Lung (tissue), 17 donors: ENCODE measurements at places on chromosomes 4 and X. TPM values are rescaled to one million over a fixed set of nuclear protein-coding genes. Genes with fewer than 3 reads are reported as not detected.
A peak's percentile ranks its signal among the peaks of the same experiment; 100 is the strongest.

- DNase-seq = no peak
- no peak overlapping the region for H3K4me3 ChIP-seq
- H3K27me3 ChIP-seq = no peaks in the 10 kb centered on the region
Observed at GRCh38 chr4:84362896-84363655, 136.0 kb downstream of the NKX6-1 start.

The SRPX gene
- total RNA-seq = 47.6 TPM

GRCh38 chr4:32192363-32192762 lies 1472.2 kb downstream of the PCDH7 start:
- no peak overlapping the region for H3K27ac ChIP-seq
- H3K4me1 ChIP-seq = no peaks in the 10 kb centered on the region
- no peaks in the 10 kb centered on the region for H3K27me3 ChIP-seq
- no peak for DNase-seq

DNA sequence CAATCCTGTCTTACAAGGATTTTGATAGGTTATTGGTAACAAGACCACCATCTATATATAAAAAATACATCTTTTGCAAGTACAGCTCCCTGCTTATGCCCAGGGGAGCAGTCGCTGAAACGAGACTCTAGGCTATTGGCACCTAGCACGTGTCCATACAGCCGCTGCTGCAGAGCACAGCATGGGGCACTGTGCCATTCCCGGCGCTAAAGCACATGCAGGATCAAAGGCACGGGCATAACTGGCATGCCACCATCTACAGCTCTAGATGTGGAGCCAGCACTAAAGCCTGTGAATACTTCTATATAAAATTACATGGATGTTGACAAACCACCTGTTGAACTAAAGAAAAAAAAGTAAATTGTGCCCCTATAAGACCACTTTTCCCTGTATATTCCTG lies 144.8 kb downstream of the COL25A1 start:
- no peak for DNase-seq
- H3K27ac ChIP-seq = no peak overlapping the region
- no peaks in the 10 kb centered on the region for H3K36me3 ChIP-seq
- H3K4me3 ChIP-seq = no peak overlapping the region

The MSX1 gene
- 4.0 TPM for total RNA-seq

DNA sequence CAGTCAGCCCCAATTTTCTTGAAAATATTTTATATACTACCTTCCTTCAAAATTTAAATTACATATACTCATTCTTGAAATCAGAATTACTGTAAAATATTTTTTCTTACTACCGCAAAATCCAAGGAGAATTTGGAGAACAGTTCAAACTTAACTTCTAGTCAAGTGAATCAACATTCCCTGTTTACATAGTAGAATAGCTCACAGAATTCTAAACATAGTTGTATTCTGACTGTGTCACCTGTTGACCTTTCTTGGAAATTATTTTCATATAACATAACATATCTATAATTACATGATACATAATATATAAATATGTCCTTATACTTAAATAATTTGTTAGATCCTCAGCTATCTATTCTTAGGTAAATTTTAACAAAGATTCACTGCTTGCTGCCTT lies 31.0 kb upstream of the FGF5 start:
- no peak overlapping the region for H3K27ac ChIP-seq
- no peak overlapping the region for H3K4me3 ChIP-seq
- no peak for DNase-seq
- no peaks in the 10 kb centered on the region for H3K36me3 ChIP-seq

GRCh38 chrX:19535476-19535875 lies 20.2 kb upstream of the MAP3K15 start:
- no peaks in the 10 kb centered on the region for H3K36me3 ChIP-seq
- H3K27me3 ChIP-seq = peaks cover 10% of the 10 kb centered on the region
- no peak overlapping the region for H3K4me3 ChIP-seq
- peak; percentile 62 for DNase-seq
- H3K27ac ChIP-seq = no peak overlapping the region

The SERTM2 gene
- not detected for total RNA-seq

DNA sequence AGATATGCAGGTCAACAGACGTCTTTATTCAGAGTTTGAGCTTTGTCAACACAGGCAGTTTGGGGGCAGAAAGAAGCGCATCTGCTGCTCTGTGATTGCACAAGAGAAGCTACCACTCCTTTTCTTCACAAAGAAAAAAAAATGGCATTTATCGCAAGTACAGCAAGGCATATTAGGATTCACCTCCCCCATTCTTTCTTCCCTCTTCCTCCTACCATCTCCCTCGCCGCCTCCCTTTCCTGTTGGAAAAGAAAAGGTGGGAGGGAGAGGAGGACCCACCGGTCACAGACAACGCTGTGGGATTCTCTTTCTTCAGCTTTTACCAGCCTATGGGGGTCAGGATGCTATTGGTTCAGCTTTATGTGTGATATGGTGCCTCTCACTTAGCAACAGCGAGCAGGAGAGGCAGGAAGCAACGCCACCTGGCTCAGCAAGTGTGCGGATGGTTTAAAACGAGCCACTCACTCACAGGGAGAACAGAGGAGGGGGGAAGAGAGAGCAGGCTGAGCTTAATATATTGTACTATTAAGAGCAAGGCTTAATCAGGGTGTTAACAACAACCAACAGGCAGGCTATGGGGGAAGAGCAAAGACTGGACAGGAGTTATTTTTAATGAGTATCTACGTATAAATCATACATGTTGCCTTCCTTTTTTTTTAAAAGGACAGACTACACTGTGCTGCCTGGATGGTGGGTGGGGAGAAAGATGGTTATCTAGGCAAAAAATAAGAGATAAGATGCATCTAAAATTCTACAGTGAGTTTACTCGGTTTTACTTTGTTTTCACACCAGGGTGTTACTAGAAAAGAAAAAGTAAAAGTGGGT lies 104.7 kb downstream of the MAML3 start:
- H3K27ac ChIP-seq = peak overlapping the region; percentile 68
- no peaks in the 10 kb centered on the region for H3K27me3 ChIP-seq
- H3K36me3 ChIP-seq = no peaks in the 10 kb centered on the region

DNA sequence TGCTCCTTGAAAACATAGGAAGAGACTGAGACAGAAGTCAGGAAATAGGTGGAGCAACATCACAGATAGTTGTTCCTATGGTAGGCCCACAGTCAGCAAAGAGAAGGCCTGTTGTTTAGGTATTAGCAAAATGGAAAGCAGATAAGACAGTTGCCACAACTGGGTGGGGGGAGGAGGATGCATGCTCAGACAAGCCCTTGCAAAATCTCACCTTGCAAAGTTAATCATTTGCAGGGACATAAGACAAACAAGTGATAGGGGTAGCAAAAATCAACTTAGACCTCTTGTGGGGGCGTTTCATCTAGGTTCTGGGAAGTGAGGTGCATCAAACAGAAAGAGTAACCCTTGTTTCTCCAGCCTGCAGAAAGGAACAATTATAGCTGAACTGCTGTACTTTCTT lies 30.7 kb downstream of the SERPINA7 start:
- H3K27me3 ChIP-seq = no peaks in the 10 kb centered on the region
- no peak overlapping the region for H3K4me3 ChIP-seq
- no peak for DNase-seq
- H3K27ac ChIP-seq = no peak overlapping the region
- no peaks in the 10 kb centered on the region for H3K36me3 ChIP-seq

The IGFBP7 gene
- 212 TPM for total RNA-seq

The VCX3B gene
- total RNA-seq = not detected

The NSG1 gene
- 2.4 TPM for total RNA-seq

The ASMT gene
- 0.25 TPM for total RNA-seq

The UGT2B15 gene
- not detected for total RNA-seq

GRCh38 chrX:14630733-14631132 lies 101.4 kb downstream of the GLRA2 start:
- DNase-seq = no peak
- H3K36me3 ChIP-seq = no peaks in the 10 kb centered on the region
- no peaks in the 10 kb centered on the region for H3K4me1 ChIP-seq
- H3K4me3 ChIP-seq = no peak overlapping the region

DNA sequence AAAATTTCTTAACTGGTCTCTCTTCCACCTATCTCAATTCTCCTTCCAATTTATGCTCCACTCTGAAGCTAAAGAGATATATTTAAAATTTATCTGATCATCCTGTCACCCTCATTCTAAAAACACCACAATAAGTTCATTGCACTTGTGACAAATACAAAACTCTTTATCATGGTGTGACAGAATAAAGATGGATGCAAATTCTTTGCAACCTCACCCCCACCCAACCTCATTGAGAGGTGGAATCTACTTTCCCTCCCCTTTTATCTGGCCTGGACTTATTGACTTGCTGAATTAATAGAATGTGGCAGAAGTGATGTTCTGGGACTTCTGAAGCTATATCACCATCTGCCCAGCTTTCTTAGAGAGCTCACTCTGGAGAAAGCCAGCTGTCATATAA lies 46.5 kb downstream of the IDS start:
- H3K27ac ChIP-seq = no peak overlapping the region
- no peaks in the 10 kb centered on the region for H3K27me3 ChIP-seq
- no peaks in the 10 kb centered on the region for H3K36me3 ChIP-seq
- no peaks in the 10 kb centered on the region for H3K4me1 ChIP-seq
- H3K4me3 ChIP-seq = no peak overlapping the region

DNA sequence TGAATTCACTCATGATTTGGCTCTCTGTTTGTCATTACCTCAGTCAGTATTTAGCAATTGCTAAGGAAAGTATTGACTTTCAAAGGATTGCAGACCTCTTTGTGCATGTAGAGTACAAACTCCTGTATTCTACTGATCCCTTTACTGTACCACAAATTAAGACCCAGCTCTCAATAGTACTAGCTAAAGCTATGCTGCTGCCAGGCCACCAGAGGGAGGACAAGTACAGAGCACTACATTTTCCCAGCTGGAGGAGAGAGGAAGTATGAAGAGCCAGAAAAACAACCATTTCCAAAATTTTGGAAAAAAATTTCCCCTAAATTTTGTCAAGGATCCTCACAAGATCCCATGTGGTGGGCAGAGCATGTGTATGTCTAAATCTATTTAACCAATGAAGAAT lies 175.0 kb upstream of the MTMR8 start:
- H3K36me3 ChIP-seq = no peaks in the 10 kb centered on the region
- no peak for DNase-seq
